ENCODE measurements at places on chromosomes 2 and 18.

- DNase-seq = no peak
Measured at GRCh38 chr18:74198453-74198852, 50.1 kb downstream of the TIMM21 start.

- no peak for DNase-seq
Measured at GRCh38 chr2:2853346-2853745, 522.3 kb upstream of the MYT1L start.

DNA sequence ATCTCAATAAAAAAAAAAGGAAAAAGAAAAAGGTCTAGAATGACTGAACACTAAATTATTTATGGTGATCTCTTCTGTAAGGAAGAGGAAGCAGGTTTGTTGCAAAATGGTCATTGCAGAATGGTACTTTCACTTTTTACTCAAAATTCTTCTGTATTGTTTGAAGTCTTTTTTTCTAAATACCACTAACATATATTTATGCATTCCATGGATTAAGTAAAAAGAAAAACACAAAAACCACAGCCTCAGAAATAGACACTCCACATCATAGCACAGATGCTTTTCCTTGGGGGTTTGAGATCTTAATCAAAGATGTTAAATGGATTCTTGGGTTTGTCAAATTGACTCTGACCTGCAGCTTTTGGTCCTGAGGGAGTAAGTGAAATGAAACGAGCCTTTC, 47.4 kb downstream of the RHOB start:
- DNase-seq = no peak

DNA sequence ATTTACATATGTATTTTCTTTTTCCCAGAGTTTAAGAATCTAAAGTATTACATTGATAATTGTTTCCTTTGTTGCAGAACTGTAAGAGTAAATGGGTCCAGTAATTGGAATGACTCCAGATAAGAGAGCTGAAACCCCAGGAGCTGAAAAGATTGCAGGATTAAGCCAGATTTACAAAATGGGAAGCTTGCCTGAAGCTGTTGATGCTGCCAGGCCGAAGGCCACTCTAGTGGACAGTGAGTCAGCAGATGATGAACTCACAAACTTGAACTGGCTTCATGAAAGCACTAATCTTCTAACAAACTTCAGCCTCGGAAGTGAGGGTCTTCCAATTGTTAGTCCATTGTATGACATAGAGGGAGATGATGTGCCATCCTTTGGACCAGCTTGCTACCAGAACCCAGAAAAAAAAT, 183.8 kb upstream of the STON1 start:
- no peak for DNase-seq

Data from activated naive CD4-positive, alpha-beta T cell treated with anti-CD3 and anti-CD28 coated beads, Interleukin-2, amount 50 U/mL, for 72 hours (primary cell).